Activated CD4-positive, alpha-beta T cell treated with anti-CD3 and anti-CD28 coated beads for 1 hour (primary cell): ENCODE measurements at places on chromosomes 13 and 19.

DNA sequence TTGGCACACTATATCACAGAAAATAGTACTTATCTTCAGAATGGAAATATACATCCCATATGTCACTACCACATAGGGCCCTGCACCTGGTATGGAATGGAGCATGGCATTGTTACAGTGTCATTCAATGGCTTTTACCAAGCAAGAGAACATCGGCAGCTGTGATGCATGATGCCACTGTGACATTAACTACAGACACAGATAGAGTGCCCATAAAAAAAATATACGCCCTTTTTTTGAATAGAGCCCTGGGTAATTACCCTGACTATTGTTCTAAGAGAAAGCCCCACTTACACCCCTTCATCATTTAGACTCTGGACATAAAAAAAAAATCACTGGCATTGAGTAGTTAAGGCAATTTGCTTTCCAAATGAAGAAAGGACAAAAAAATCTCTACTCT, 320.3 kb downstream of the DNAJC15 start:
- DNase-seq = no peak

DNA sequence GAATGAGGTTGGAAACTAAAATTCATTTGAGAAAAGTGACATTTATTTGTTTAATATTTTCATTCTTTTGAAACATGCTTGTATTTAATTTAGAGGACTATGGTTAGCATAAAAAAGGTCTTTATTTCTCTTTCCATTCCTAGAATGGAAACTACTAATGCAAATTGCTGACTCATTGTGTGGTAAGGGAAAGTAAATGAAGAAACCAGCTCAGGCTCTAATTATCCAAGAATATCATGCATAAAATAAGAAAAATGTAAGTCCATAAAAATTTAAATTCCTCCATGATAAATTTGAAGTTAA, 777.0 kb upstream of the SLITRK1 start:
- DNase-seq = no peak

DNA sequence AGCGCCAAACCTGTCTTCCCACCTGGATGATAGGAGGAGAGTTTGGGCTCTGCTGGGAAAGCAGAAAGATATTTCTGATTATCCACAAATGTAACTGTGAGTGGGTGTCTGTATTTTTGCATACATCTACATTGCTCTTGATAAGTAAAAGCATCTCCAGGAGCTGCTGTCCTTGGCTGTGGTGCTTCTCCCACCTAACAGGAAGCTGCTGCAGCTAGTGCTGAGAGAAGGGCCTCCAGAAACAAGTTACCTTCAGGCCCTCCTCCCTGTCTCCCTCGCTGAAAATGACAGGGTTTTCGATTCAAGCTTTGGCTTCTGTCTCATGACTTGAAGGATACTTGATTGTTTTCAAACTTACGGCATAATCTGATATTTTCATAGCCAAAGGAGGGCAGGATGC, 90.1 kb downstream of the FOXO1 start:
- DNase-seq = no peak

GRCh38 chr19:4268816-4269430, 10.1 kb upstream of the SHD start:
- no peak for DNase-seq

DNA sequence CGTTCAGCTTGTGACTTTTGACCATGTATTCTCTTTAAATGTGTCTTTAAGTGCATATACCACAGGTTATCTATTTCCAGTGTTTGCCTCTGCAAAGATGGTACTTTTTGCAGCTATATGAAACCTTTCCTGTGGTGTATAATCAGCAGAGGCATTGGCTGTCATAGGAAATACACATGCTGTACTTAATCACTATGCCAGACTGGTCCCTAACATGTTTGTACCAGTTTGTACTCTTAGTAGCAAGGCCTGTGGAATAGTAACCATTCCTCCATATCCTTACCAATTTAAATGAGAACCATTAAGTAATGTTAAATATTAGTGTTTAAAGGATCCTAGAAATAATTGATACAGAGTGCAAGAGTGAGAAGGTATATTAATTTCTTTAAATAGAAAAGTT, 69.8 kb downstream of the CDK8 start:
- DNase-seq = no peak

GRCh38 chr19:882871-883497, 10.0 kb downstream of the MED16 start:
- no peak for DNase-seq

- DNase-seq = no peak
Observed at GRCh38 chr13:26186995-26187394, 35.1 kb downstream of the RNF6 start.

- no peak for DNase-seq
Observed at GRCh38 chr19:14061081-14061749, 661 bp downstream of the PALM3 start.

GRCh38 chr13:99961636-99962035, 9.9 kb downstream of the ZIC5 start:
- DNase-seq = no peak

DNA sequence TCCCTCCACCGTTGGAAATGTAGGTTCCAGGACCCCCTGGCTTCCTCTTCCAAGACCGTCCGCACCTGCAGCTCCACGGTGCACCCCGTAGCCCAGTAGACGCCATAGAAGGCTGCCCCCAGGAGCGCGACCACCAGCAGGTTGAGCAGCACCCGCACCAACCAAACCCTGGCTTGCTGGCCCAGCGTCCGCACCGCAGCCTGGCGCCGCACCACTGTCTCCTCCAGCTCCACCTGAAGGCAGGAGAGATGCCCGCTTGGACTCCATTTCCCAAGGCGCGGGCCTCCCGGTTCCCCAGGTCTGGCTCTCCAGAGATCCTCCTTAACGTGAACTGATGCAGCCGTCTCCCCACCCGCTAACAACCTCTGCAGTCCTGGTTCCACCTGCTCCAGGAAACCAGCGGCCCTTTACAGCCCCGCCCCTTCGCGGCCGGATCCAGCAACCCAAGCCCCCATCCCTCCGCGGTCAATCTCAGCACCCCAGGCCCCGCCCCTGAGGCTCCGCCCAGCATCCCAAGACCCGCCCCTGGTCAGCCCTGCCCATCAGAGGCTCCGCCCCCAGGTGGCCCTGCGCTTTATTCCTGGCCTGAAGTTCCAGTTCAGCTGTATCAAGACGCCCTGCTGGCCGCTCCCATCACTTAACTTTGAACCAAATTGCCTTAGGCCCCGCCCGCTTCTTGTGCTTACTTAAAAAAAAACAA, 5.0 kb upstream of the LENG1 start:
- DNase-seq = peak; percentile 26

DNA sequence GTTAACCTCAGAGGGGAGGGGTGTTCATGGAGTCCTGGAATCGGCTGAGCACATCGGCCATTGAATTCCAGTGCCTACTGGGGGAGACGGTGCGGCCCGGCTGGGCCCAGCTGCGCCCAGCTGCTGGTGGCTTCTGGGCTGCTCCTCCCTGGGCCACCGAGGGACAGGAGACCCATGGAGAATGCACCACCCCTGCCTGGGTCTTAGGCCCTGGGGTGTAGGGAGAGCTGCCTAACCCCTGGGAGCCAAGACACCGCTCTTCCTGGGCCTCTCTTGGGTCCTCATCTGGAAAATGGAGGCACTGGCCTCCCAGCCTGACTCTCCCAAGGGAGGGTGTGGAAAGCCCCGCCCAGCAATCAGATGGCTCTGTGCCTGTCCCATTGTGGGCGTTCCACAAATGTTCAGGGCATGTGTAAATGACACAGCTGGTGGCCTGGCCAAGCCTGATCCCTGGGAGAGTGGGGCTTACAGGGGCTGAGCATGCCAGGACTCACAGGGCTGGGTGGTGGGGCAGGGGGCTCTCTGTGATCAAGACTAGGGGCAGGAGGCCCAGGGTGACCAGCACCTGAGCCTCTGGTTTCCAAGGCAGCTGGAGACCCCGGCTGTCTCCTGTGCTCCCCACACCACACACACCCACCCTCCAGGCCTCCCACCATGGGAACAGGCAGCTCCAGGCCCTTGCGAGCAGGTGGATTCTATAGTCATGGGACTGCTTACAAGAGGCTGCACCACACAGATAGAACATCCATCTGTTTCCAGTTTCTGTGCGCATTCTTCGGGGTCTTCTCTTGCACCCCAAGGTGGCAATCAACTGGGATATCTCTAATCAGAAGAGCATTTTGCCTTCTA, 150.9 kb downstream of the URI1 start:
- no peak for DNase-seq

GRCh38 chr19:42295831-42296525, 6.0 kb upstream of the PRR19 start:
- peak; percentile 82 for DNase-seq

DNA sequence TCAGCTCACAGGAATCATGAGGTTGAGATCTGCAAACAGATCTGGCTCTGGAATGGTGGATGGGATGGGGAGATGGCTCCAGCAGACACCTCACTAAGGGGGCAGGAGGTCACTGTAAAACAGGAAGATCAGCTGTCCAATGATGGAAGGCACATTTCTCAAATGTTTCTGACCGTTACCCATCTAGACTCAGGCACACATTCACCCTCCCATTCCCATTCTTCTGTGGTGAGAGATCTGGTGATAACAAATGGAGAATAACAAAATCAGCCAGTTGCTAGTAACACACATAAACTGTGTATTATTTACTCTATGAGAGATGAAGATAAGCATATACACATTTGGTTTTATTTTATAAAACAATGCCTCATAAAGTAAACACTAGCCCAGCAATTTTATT, 235.9 kb downstream of the TSHZ3 start:
- DNase-seq = no peak
